ENCODE measurements at places on chromosomes 3 and 15.

- DNase-seq = peak; percentile 14
These were observed at the start of gene IGSF11 for GRCh38 chr3:119034256-119035013. Gene IGSF11 (minus strand): TSS chr3:119034846. CDS start chr3:119034582, 264 bp downstream.

DNA sequence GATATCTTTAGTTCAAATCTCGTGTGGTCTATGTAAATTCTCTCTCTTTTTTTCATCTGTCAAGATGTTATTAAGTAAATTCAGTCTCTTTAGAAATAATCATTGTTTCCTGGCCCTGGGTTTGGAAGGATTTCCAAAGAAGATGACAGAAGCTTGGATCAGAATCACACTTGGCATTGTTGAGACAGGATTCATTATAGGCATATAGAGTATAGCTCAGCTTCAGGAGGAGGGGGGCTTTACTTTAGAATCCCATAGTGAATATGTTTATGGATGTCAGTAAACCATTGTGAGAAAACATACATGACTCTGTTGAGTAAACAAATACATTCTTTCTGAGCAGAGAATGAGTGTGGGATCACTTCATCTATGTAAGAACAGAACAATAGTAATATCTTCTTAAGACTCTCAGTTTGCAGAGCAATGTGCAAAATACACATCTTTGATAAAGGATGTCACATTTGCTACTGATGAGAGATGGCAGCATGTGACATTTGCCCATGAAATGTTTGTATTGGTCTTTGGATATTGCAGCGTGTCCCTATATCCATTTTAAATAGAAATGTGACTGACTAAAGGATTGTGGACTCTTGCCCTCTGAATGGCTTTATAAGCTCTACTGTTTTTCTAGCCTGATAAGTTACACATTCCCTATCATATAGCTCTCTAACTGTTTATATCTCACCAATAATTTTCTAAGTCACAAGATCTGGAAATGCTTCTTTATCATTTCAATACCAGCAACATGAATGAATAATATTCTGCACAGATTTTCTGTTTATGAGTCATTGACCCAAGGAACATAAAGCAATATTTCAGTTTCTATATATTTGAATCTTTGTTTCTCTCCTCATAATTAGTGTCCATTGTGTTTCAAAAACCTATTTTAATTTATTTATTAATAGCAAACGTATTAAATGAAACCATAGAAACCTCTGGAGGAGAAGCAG is 95.6 kb upstream of the THRB start:
- no peak for DNase-seq

- no peak for DNase-seq
These were observed 7.9 kb upstream of the DOCK3 start for GRCh38 chr3:50666837-50667236.

DNA sequence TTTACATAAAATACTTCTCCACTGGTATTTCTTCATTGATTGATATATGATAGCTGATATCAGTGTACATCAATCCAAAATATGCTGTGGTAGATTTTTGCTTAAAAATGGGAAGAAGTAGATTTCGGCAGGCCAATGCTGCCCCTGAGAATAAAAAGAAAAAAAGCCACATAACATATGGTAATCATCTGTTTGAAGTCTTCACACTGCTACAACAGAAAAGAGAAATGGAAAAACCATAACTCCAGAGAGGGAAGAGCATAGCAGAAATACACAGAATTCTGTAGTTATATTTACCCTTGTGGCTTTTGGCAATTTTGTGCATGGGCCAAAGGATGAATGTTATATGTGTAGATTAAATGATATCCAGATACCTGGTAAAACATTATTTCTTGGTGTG is 143.1 kb upstream of the KCNMB2 start:
- DNase-seq = peak; percentile 19

DNA sequence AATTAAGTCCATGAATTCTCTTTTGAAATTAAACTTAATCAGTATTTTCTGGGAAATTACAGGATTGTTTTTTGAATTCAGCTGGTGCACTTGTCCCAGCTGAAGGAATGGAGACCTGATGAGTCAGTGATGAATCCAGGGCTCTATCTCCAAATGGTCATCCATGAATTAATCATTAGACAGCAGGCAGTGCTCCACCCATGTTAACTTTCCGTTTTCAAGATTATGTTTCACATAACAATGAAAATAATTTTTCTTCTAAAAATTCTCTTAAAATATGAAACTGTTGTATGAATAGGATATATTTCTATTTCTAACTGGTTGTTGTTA is 13.9 kb upstream of the PAQR9 start:
- no peak for DNase-seq

DNA sequence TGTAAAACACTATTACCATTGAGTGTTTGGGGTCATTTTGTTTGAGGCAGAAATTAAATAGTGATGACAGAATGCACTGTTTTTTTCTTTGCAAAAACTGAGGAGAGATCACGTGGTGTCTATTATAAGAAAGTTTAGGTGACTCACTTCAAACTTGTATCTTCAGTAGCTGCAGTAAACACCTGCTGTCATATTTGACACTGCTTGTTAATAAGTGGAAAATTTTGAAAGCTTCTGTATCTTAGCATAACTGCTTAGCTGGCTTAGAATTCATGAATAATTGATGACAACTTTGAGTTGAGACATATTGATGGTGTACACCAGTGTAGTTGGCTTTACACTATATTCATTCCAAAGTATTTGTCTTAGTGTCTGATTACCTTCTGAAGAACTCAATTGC is 29.7 kb upstream of the MDFIC2 start:
- DNase-seq = no peak

DNA sequence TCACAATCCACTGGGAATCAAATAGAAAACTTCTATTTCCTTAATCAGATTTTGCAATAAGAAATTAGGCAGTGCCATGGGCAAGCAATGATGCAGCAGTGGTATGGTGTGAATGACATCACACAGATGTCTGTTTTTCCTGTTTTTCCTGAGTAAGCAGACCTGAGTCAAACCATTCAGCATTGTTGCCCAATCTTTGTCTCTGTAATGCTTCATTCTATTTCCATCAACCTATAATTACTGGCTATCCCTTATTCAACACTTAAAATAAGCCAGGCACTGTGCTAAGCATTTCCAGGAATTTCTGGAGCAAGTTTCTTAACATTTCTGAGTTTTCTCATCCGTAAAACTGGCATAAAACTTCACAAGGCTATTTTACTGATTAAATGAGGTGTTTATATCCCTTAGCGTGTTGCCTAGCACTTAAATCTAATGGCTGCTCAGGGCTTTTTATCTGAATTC is 11.3 kb upstream of the OXSR1 start:
- no peak for DNase-seq

GRCh38 chr3:66376568-66376967 is 124.3 kb downstream of the LRIG1 start:
- no peak for DNase-seq

- DNase-seq = no peak
These were observed 250.7 kb downstream of the OPA1 start for GRCh38 chr3:193843474-193844301.

DNA sequence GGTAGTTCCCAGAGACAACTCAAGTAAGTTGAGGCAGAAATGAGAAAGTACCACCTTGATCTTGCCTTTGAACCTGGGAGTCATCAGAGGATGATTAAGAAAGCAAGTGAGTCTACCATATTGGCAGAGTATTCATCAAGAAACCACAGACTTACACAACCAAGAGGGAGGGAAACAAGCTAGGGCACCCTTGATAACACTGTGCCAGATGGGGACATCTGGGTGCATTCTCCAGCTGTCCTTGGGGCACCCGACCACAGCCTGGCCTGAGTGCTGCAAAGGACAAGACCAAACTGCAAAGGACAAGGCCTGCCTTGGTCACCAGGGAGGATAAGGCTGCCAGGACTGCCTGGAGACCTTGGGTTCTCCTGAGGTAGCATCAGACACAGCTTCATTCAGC is 553.6 kb downstream of the EPHB1 start:
- DNase-seq = no peak

DNA sequence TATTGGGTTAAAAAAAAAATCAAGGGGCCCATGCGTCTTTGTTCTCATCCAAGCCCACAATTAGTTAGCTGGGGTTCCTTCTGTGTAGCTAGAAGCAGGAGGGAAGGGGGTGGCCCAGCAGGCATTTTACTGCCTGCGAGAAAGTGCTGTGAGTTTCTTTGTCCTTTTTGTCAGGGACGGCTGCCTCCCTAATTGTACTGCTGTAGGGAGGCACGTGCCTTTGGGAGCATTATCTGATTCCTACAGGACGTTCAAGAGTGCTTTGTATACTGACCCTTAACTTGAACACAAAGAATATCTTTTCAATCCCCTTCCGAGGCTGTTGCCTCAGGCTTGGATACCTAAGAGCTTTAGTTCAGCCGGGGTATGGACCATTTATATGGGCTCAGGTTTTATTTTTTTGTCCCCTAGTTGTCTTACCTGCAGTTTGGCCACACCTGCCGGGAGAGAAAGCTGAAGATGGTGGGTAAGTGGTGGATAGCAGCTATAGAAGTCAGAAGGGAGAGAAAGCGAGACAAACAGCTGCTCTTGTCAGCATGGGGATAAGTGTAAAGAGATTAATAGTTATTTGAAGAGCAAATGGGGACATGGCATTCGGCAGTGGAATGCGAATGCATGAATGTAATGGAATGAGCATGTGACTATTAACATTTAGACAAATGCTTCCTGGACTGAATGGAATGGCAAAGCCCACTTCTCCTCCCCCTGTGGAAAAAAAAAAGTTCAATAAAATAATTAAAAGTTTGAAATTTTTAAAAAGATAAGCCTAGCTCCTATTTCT is 175.2 kb downstream of the TP63 start:
- no peak for DNase-seq

- DNase-seq = no peak
These were observed 13.1 kb upstream of the KAT2B start for GRCh38 chr3:20027136-20027535.

DNA sequence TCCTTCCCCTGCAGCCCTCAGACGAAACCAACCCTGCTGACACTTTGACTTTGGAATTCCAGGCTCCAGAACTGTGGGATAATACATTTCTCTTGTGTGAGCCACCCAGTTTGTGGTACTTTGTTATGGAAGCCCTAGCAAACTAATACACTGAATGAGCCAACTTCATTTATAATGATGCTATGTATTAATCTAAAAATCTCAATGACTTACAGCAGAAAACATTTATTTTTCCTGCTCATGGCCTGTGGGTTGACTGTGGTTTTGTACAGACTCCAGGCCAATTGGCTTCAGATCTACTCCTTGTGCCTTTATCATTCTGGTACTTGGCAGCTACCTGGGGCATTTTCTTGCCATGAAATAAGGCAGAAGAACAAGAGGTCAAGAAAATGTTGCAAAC is 152.4 kb downstream of the EBLN2 start:
- DNase-seq = no peak

DNA sequence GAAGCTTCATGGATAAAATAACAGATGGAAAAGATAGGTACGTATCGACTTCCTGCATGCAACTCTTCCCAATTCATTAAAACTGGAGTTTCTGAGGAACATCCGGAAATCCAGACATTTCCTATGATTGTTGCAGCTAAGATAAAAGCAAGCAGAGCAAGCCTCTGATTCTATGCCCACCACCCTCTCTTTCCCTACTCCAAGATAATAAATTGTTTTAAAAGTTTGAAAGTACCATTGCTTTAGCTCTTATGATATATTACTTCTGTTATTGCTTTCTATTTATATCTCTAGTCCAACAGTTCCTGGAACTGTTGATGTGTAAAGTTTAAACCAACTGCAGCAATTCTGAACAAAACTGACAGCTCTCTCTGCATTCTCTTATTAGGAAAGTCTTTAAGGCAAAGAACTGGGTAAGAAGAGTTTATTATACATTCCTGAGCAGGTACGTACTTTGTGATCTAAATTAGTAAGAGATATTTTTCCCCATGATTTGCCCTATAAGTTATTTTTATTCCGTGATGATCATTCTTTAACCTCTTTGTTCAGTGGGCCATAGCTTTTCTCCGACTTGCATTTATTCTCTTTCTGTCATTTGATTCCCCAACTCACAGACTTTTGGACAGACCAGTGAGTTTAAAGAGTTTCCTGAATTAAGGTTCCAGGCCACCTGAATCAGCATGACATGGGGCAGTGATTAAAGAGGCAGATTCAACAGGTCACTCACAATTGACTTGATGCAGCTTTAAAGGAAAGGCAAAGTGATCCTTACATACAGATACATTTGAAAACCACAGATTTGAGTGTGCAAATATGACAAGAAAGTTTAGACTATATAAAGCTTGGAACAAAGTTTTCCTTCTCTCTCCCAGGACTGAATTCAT is 94.2 kb upstream of the THRB start:
- no peak for DNase-seq

GRCh38 chr3:32282578-32283154 is 44.2 kb downstream of the CMTM8 start:
- DNase-seq = no peak

DNA sequence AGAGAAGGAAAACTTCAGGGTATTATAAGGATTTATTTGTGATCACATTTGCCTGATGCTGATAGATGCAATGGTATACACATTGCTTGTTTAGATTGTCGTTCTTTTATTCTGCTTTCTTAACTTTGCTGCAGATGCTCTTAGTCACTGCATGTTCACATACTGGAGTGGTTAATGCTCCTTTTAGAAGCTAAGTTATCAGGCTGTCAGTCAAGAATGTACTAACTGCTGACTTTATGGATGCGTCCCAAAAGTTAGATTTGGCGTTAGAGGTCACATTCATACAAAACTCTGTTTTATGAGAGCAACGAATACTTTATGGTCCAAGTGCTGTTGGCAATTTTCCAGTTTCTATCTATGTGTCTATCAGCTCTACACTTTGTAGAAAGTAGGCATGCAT is 160.7 kb downstream of the BBX start:
- DNase-seq = no peak

GRCh38 chr15:57883701-57884100 is 177.2 kb downstream of the POLR2M start:
- DNase-seq = no peak

- no peak for DNase-seq
These were observed 49.0 kb downstream of the KBTBD12 start for GRCh38 chr3:127964053-127964452.

- DNase-seq = peak; percentile 39
These were observed 87.2 kb upstream of the XCR1 start for GRCh38 chr3:46114323-46114988.

DNA sequence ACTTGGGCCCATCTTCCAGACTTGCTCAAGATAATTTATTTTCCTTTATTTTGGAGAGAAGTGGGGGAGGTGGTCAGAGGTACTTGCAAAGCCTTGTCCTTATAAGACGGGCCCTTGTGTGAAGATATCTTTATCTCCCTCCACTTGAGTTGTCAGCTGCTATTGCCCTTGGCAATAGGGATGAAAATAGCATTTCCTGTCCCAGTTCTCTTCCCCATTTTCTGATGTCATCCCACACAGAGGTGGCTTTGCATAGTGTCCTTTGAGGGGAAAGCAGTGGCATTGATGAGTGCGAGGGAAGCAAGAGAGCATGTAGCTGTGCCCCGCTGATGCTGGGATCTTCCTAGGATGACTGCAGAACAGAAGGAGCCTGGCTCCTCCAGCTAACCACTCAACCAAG is 41.9 kb upstream of the TUBGCP5 start:
- no peak for DNase-seq

GRCh38 chr3:291646-292436 is 95.3 kb downstream of the CHL1 start:
- no peak for DNase-seq

All from G401 (cell line).